ENCODE measurements at places on chromosomes 12 and 14.

- no peak for DNase-seq
Measured at GRCh38 chr12:80941916-80942315, 4.2 kb upstream of the LIN7A start.

GRCh38 chr12:128966203-128966810 is 113.0 kb downstream of the GLT1D1 start:
- no peak for DNase-seq

DNA sequence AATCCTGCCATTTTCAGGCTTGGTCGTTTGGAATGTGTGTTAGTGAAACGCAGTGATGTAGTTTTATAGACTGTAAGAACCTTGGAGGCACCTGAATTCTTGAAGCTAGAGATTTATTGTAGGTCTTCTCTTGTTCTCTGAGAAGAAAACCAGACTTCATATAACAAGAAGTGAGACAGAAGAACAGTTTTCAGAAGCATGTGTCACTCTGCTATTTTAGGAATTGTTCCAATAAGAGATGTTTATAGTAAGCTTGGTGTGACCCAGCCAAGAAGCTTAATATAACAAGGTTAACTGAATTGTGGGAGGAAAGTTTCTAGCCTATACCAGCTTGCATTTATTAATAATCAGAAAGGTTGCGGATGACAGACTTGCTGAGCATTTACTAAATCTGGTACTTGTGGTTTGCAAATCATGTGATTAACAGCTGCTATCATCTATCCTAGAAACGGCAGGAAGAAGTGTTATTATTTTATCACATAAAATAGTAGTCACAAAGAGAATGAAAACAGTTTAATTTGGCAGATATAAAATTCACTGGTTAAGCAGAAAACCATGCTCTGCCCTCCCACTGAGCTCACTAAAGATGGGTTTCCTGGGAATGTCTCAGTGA is 49.2 kb upstream of the BCAT1 start:
- no peak for DNase-seq

DNA sequence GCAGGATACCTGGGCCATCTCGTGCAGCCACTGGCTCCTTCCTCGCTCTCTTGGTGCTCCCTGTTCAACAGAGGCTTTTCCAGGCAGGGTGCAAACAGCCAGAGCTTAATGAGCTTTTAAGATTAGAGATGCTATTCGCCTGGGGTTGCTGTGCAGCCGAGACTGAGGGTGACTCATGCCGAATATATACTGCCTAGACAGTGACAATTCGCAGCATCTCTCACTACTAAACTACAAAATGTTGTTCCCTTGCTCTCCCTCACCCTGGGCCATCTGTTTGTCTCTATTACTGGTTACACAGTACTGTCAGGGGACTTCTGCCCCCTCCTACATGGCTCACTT is 26.0 kb upstream of the TESC start:
- DNase-seq = peak; percentile 45

GRCh38 chr14:90559811-90560492 is 163.1 kb downstream of the CALM1 start:
- no peak for DNase-seq

DNA sequence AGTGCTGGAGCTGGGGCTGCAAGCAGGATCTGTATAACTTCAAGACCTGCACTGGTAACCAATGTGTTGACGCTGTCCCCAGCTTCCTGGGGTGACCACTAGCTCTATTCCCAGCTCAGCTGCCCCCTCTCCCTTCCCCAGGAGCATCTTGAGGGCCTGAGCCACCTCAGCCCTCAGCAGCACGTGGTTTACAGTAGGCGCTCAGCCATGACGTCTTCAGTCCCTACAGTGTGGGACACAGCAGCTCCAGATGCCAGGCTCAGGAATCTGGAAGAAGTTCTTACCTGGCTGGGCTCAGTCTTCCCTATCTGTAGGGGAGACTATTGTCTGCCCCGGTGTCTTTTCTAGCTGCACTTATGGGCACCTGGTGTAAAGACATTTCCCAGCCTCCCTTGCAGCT is 8.6 kb downstream of the SDS start:
- no peak for DNase-seq

- DNase-seq = no peak
Measured at GRCh38 chr14:103916636-103917262, 11.5 kb upstream of the TDRD9 start.

- DNase-seq = no peak
Measured at GRCh38 chr12:109670731-109671130, 42.9 kb upstream of the FAM222A start.

DNA sequence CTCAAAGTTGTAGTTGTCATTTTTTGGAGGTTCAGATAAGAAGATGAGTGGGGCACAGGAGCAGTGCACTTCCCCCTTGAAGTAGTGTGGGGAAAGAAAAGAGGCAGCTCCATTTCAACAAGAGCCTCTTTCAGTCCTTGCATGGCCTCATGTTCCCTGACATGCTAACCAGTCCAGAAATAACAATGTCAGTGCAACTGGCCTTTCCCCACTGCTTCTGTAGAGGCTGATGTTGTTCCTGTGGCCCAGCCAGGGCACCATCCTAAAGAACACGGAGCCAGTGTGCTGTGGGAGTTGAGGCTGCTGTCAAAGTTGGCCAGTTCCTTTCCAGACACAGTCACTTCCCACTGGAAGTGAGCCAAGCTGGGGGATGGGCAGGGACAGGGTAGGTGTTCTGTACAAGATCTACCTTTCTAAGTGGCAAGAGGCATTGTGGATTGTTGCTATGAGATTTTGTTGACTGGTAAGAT is 77.7 kb upstream of the SLC38A2 start:
- no peak for DNase-seq

- no peak for DNase-seq
Measured at GRCh38 chr14:33657476-33657875, 293.4 kb downstream of the EGLN3 start.
